ENCODE measurements at places on chromosomes 6 and 20.

DNA sequence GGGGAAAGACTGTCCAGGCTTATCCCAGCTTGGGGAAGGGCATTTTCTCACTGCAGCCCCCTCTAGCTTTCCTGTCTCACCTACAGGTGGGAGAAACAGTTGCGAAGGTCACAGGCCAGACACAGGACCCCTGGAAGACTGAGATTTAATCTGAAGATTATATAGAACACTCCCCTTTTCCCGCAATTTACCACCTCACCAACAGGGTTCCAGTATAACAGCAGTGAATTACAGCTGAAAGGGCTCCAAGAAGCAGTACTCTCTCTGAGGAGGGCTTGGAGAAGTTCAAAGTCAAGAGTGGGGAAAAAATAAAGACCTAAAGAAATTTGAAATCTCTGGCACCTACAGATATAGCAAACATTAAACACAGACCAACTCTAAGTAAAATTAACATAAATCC, 111.9 kb downstream of the ANKRD60 start:
- no peak for DNase-seq

DNA sequence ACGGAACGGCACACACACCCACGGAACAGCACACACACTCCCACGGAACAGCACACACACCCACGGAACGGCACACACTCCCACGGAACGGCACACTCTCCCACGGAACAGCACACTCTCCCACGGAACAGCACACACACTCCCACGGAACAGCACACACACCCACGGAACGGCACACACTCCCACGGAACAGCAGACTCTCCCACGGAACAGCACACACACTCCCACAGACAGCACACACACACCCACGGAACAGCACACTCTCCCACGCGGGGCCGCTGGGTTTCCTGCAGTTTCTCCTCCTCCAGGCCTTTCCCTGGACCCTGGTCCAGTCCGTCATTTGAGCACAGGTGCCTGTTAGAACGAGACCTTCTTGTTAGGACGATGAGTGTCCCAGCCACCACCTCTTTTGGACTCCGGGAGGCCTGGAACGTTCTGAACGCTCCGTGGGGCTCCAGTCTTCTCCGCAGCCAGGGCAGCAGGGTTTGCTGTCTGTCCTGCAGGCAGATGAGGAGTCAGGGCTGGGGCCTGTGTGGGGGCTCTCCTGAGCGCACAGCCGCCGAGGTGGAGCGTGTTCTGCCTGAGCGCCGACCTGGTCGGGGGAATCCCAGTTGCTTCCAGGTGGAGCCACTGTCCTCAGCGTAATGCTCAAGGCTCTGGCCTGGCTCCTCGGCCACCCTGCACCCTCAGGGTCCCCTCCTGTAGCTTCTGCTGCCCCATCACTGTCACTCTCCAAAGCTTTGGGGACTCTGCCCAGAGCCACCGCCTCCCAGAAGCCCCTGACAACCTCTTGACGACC, 17.6 kb upstream of the TNFRSF6B start:
- DNase-seq = no peak

DNA sequence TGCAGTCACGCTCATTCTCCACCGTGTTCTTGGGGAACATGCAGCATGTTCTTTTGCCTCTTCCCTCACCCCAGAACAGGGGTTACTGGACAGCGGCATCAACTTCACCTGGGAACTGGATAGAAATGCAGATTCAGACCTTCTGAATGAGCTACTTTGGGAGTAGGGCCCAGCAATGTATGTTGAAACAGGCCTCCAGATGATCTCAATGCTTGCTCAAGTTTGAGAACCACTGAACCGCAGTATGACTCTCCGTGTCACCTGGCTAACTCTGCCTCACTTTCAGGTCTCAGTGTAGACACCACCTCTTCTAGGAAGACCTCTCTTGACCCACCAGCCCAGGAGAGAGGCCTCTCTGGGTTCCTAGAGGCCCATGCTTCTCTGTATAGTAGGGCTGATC, 4.9 kb downstream of the TRIB3 start:
- DNase-seq = no peak

GRCh38 chr6:168578036-168578435, 137.1 kb downstream of the SMOC2 start:
- no peak for DNase-seq

- DNase-seq = no peak
These were observed 213.9 kb downstream of the KCNQ5 start for GRCh38 chr6:72835749-72836148.

GRCh38 chr6:85396159-85396808, 53.6 kb upstream of the NT5E start:
- DNase-seq = no peak

GRCh38 chr6:80148220-80148619, 41.7 kb downstream of the BCKDHB start:
- DNase-seq = no peak

- peak; percentile 20 for DNase-seq
These were observed 54.4 kb downstream of the RTN4IP1 start for GRCh38 chr6:106574741-106575458.

- DNase-seq = no peak
These were observed 72.4 kb upstream of the NHSL1 start for GRCh38 chr6:138571585-138572166.

GRCh38 chr6:106305740-106306139, 19.8 kb downstream of the ATG5 start:
- DNase-seq = no peak

GRCh38 chr6:70707893-70708292, 40.2 kb downstream of the SMAP1 start:
- no peak for DNase-seq

- no peak for DNase-seq
These were observed 225.1 kb downstream of the UBE3D start for GRCh38 chr6:82840571-82840970.

DNA sequence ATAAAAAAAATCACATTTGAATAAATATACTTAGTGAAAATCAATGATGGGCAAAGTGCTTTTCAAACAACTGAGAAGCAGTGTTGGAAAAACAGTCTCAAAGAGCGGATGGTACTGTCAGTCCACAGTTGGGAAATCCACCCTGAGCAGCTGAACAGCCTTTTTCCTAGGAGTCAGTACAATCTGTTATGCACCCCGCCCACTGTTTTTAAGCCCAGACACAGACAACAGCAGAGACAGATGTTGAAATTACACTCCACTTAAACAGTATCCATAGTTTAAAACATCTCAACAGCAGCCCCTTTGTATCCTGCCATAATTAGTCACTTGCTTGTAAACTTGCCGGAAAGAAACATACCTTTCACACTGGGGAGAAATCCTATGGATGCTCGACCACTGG, 372 bp downstream of the KIAA0408 start:
- no peak for DNase-seq

GRCh38 chr6:1617466-1618310, 8.0 kb downstream of the FOXC1 start:
- DNase-seq = no peak

Data from LoVo (cell line).